ENCODE measurements at places on chromosomes 6 and 20.

- DNase-seq = no peak
These were observed 824 bp upstream of the CSTL1 start for GRCh38 chr20:23438661-23439060.

DNA sequence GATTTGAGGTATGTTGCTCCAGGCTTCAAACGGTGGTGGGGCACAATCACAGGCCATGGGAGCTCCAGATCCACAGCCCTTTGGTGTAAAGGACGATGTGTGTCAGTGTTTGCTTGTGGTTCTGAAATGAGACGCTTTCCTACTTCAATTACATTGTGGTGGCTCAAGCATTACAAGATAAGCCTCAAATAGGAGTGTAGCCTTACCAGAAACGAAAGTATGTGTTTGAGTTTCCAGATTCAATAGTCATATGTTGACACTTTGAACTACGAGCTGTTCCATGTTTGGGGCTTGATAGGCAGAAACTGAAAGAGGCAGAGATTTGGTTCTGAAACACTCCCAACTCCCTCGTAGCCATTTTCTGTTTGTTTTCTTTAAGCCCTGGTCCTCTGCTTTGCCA is 187.1 kb downstream of the MYLK4 start:
- DNase-seq = no peak

- DNase-seq = no peak
These were observed 223.4 kb downstream of the FARS2 start for GRCh38 chr6:5484692-5485091.

DNA sequence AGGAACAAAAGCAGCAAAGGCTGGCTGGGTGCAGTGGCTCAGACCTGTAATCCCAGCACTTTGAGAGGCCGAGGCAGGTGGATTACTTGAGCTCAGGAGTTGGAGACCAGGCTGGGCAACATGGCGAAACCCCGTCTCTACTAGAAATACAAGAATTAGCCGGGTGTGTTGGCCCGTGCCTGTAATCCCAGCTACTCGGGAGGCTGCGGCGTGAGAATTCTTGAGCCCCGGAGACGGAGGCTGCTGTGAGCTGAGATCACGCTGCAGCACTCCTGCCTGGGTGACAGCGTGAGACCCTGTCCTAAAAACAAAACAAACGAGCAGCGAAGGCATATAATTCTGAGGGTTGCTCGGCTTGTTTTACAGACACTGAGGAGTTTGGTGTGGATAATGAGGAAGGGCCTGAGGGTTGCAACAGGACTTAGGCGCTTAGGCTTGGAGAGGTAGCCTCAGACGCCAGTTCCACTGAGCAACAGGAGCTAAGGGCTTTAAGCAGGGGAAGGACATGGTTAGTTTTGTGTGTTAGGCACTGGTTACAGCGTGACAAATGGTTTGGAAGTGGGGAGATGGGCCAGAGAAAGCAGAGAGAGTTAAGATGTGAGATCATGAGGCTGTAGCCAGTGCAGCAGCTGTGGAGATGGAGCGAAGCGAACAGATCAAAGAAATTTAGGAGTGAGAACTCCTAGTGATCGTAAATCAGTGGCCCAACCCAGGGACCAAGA is 1.2 kb downstream of the MYH7B start:
- no peak for DNase-seq
